Amniotic epithelial cell (primary cell): ENCODE measurements at places on chromosomes 5 and 9.

DNA sequence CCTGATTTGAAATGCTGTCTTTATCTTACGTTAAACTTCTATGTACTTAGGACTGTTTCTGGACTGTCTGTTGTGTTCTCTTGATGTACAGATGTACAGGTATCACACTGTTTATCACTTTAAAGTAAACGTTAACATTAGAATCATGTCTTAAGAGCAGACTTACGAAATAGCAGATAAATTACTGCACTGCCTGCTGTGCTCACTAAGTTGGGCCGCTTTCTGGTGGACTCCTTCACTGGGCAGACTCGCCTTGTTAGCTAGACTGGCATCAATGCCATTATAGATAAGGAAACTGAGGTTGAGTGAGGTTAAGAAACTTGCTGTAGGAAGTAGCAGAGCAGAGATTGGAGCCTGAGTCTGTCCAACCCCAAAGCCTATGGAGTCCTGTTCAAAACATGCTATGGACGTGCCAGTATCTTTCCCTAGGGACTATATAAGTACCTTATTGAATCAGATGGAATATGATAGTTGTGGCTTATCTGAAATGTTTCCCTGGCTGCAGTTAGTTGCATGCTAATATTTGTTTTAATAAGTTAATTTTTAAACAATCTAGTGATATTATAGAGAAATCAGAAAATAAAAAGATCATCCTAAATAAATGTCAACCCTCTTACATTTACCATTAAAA lies 16.9 kb downstream of the ZNF618 start:
- DNase-seq = peak; percentile 76

DNA sequence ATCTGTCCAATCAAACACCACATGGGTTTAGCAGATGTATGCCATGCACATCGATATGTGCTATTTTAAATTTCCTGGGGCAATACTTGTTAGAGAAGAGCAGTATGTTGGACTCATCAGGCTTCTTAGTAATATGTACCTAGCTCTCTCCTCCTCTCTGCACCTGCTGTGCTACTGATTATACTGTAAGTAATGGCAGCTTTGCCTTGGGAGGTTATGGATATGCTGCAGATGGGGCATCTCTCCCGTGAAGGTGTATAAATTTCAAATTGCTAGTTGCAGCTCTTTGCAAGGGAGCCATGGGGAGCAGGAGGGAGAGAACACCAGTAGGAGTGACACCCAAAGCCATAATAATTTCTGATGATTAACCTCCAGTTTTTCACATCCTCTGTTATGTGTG lies 101.5 kb downstream of the SPATA31D1 start:
- no peak for DNase-seq

DNA sequence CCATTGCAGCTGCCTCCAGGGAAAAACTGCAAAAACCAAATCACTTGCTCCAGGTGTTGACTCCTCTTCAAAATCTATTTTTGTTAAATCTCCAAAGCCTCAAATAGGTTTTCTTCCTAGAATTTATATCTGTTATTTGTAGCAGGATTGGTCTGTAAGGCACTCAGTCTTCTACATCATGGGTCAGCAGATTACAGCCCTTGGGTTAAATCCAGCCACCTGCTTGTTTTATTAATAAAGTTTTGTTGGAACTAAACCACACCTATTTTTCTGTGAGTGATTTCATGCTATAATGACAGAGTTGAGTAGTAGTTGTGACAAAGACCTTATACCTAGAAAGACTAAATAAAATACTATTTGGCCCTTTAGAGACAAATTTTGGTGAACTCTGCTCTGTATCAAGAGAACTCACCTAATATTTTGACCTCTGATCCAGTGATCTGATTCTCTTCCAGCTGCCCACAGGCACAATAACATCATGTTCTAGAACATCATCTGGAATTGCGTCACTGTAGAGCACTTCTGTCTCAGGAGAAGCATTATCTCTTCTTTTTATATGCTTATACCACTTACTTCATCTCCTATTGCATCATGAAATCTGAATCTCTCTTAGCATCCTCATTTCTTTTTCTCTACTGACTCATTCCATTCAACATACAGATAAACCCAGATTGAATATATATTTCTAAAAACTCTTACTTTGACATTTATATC lies 130.1 kb downstream of the RPS23 start:
- peak; percentile 99 for DNase-seq

GRCh38 chr5:133843911-133844310 lies 124.5 kb downstream of the C5orf15 start:
- no peak for DNase-seq

- no peak for DNase-seq
These were observed 20.8 kb downstream of the CNTFR start for GRCh38 chr9:34568774-34569173.

DNA sequence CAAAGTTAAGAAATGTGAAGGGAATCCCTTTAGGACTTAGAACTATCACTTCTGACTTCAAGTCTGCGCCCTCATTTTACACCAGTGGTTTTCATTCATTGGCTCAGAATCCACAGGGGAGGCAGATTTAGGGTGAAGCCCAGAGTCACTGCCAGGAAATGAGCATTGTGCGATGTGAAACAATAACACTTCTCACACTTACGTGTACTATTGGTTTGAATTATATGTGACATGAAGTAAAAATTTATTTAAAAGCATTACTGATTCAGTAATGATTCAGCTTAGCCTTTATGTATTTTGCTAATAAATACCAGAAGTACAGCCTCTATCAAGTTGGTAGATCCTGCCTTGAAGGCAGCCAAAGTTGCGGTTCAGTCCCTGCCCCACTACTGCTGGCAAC lies 98.6 kb downstream of the PAM start:
- DNase-seq = no peak

GRCh38 chr9:75106857-75107256 lies 18.5 kb downstream of the OSTF1 start:
- DNase-seq = peak; percentile 84
